Stomach (tissue), 19 donors: ENCODE measurements at places on chromosomes 3 and 15. TPM values are rescaled to one million over a fixed set of nuclear protein-coding genes. Genes with fewer than 3 reads are reported as not detected.

DNA sequence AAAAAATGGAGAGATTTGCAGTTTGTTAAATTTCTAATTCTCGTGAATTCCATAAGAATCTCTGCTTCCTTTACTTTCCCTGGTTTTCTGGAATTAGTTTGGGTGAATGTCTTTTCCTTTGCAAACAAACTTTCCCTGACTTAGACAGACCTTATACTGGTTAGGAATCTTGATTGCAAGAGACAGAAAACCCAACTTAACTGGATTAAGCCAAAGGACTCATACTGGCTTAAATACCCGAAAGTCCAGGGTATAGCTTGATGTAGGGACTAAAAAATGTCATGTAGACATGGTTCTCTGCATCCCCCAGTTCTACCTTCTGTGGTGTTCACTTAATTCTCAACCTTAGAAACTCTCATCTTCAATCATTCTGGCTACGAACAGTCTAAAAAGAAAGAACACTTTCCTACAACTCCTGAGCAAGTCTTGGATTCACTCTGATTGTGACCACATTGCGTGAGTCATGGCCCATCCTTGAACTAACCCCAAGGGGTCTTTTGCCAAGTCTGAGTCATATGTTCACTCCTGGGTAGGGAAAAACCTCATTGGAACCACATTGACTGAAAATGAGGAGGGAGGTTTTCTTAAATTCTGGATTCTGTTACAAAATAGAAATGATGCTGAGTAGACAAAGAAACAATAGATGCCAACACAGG lies 136.0 kb upstream of the DAZL start:
- no peak for DNase-seq

DNA sequence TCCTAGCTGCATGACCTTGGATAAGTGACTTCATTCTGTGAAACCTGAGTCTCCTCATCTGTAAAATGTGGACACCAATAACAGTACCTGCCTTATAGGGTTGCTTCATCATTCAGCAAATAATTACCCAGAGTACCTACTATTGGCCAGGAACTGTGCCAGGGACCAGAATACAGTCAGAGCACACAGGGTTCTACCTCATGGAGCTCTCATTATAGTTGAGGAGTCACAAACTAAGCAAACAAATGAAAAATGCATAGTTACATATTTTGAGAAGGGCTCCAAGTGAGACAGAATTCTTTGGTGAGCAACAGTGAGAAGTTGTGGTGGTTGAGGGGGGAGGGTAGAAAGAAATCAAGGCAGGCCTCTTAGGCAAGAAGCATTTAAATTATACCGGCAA lies 308.6 kb upstream of the WNT5A start:
- DNase-seq, result no peak

DNA sequence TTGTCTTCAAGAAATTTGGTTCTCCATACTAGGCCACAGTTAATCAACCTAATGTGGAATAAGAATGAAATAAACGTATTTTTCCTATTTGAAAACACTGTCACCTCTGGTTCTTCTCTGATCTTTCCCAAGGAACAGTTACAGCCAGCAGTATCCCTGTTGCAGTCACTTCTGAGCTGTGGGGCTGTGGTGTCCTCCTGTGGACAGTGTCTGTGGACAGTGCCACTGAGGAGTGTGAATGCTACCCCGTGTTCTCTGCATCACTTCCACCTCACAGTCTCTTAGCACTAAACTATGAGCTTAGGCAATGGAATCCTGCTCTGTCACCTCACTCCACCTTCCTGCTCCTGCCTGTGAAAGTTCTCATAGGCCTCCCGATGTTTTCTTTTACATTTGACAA lies 817.5 kb downstream of the VGLL3 start:
- DNase-seq, result no peak

GRCh38 chr3:197309528-197310361 lies 11.3 kb upstream of the DLG1 start:
- DNase-seq, result peak; percentile 25

DNA sequence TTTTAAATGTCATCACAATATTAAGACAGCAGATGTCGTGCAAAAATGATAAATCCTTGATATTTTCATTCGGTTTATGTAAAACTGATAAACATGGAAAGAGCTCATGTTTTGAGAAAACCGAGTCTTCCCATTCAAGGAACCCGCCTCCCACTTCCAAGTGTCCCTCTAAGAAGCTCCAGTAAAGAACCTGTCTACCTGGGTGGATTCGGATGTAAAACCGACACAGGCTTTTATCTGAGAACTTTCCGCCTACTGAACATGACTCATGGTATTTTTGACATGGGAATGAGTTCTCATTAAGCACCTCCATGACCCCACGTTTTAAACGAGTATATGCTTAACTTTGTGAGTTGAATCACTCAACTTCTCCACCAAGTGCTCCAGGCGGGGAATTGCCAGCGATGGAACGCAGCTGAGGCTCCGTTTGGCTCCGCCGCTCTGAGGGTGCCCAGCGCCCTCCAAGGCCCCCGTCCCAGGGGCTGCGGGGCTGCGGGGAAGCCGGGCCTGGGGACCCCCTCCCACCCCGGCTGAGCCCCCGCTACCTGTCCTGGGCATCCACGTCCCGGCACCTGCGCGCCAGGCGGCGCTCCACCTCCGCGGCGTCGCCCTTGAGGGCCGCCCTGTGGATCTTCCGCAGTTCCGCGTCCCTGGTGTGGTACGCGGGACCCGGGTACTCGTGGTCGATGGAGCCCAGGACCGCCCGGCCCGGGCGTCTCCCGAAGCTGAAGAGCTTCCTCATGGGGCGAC lies 119.9 kb downstream of the LMLN start:
- peak; percentile 37 for DNase-seq

DNA sequence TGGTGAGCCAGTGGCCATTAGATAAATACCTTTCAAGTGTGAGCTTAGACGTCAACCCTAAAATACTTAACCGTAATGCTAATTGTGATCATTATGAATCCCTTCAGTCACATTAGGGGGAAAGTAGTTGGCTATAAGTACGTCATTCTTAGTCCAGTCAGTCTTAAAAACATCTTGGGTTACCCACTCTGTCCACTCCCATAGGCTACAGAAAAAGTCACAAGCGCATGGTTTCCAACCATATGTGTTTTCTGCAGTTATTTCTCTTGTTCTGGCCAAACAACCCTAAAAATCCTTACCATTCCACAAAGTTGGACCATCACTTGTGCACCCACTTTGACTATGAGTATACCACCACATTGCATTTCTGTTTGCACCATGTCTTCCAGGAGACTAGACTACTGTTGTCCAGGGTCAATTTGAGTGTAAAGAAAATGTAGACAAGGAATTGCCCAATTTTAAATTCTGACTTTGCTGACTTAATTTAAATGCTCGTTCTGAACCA lies 3.3 kb downstream of the RPL15 start:
- DNase-seq, result no peak

- no peak for DNase-seq
Observed at GRCh38 chr3:17584066-17584465, 158.4 kb downstream of the TBC1D5 start.

- no peak for DNase-seq
Observed at GRCh38 chr3:49263159-49263889, 13.7 kb downstream of the C3orf62 start.

DNA sequence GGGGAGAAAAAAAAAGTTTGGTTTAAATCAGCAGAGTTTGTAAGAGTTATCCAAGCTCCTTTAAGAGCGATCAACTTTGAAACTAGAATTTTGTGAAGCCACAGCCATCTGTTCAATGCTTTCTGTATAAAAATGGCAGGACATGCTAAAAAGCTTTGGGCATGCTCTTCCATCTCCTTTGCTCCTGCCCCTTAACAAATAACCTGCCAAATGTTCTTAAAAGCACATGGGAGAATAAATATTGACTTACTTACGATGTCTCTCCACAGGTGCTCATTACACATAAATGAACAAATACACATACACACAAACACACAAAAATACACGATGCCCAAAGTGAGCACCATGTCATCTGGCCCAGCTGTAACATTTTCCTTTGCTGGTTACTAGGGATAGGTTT lies 211.8 kb upstream of the DPH6 start:
- DNase-seq, result peak; percentile 16

GRCh38 chr15:56252386-56252785 lies 8.7 kb upstream of the RFX7 start:
- no peak for DNase-seq

GRCh38 chr15:76191539-76192244 lies 119.6 kb downstream of the ETFA start:
- DNase-seq, result no peak

CD200 gene
- total RNA-seq, result 3.2 TPM

SSUH2 gene
- 1.4 TPM for total RNA-seq
